ENCODE measurements at places on chromosomes 1 and 21.
A peak's percentile ranks its signal among the peaks of the same experiment; 100 is the strongest.

- no peak for DNase-seq
Observed at GRCh38 chr1:90671741-90672140, 45.4 kb downstream of the BARHL2 start.

GRCh38 chr1:46673749-46674182, 2.1 kb downstream of the TEX38 start:
- peak; percentile 90 for DNase-seq

DNA sequence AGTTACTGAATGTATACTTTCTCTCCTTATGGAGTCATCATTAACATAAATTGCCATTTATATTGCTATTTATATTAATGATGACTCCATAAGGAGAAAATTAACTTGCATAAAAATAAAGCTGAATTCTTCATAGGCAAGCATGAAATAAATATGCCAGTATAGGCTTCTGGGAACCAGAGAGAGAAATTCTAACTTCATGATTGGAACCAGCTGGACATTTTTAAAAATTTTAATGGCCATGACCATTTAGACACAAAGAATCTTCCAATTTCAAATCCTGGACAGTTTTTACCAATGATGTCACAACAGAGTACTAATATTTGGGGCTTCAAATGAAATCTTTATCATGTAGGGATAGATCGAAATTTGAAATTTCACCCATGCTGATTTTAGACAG, 268.7 kb downstream of the PTGER3 start:
- DNase-seq = no peak

- DNase-seq = no peak
Observed at GRCh38 chr1:94942171-94943128, 15.5 kb upstream of the CNN3 start.

Data from hematopoietic multipotent progenitor cell treated with erythropoietin and hydrocortisone succinate and interleukin-3 and kit ligand, for 15 days (in vitro differentiated cells).